ENCODE measurements at places on chromosomes 2 and 18. TPM values are rescaled to one million over a fixed set of nuclear protein-coding genes. Genes with fewer than 3 reads are reported as not detected.
A peak's percentile ranks its signal among the peaks of the same experiment; 100 is the strongest.

- DNase-seq: no peak
- H3K36me3 ChIP-seq: peaks cover 61% of the 10 kb centered on the region
- H3K4me1 ChIP-seq: no peaks in the 10 kb centered on the region
- H3K4me3 ChIP-seq: no peak overlapping the region
- no peak overlapping the region for H3K27ac ChIP-seq
- H3K27me3 ChIP-seq: no peaks in the 10 kb centered on the region
Measured at GRCh38 chr2:239151201-239152131, 249.4 kb downstream of the HDAC4 start.

DNA sequence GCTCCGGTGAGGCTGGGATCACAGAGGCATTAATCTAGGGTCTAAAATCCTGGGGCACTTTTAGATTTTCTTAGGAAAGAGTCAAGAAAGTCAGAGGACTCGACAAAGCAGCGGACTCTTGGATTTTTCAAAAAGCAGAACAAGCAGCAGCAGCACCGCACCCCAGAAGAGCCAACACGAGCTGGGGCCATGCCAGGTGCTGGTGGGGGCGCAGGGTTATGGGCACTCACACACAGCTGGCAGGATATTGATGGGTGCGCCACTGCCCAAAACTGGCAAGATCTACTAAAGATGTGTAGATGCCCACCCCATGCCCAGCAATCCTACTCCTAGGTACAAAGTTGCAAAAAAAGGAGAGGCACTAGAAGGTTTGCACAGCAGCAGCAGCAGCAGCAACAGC is 33.9 kb upstream of the SEMA4C start:
- H3K27me3 ChIP-seq: no peaks in the 10 kb centered on the region
- no peak for DNase-seq
- H3K4me3 ChIP-seq: no peak overlapping the region
- no peaks in the 10 kb centered on the region for H3K36me3 ChIP-seq

The BCL11A gene
- total RNA-seq: 1.7 TPM

DNA sequence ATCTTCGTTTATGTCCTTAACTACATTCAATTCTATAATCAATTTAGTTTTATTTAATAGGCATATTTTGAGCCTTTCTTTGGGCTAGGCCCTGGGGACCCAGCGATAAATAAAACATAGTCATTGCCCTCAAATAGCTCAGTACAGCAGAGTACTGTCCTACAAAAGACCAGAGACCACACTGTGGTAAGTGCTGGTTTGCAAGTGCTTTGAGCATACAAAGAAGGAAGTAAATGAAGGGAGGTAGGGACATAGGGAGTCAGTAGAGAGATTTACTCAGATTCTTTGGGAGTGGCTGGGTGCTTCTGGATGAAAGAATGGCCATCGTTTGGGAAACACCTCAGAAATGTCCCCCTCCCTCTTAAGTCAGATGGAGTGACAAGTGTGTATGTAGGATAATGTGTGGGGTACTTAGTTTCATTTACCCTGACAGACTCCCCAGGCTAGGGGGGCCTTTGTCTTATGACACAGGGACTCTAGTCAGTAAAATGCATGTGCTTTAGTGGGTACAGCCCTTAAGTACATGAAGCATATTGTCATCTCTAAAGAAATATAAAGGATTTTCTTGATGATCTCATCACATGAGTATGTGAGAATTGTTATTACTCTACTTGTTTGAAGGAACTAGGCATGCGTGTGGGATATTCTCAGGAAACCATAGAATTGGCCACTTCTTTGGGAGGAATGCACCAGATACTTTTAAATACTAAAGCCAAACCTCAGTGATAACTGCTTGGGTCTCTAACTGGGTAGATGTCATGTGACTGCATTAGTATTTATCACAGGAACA is 35.1 kb downstream of the MAPRE2 start:
- no peak overlapping the region for H3K4me3 ChIP-seq
- DNase-seq: peak; percentile 84
- H3K4me1 ChIP-seq: peaks cover 5% of the 10 kb centered on the region
- no peaks in the 10 kb centered on the region for H3K27me3 ChIP-seq
- no peaks in the 10 kb centered on the region for H3K36me3 ChIP-seq
- no peak overlapping the region for H3K27ac ChIP-seq

The IMPA2 gene
- 5.4 TPM for total RNA-seq

DNA sequence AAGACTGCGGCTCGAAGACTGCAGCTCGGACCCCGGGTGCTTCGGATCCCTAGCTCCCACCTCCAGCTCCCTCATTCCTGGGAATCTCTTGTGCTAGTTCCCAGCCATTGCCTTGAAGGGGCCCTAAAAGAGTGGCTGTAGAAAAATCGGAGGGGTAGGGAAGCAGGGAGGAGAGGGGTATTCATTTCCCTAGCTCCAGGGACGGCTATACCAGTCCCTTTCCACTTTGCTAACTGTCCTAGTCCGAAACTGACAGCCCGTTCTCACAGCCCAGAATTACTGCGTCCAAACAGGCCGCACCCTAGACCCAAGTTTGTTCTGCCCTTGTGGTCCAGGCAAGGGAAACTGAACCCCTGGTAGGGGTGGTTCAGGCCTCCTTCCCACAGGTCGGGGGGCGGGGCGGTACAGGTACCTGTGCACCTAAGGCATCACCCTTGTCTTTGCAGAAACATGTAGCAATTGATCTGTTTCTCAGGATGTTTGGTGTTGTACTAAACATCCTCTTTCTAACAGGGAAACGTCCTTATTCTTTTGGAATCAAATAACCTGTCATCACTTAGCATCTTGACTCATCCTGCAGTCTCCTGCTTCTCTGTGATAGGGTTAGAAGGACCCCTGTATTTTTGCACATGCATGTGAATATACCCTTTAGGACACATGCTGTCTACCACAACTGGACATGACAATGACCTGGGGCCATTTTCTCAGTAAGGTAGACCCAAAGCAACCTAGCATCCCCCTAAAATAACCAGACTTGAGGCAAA is 4.0 kb downstream of the EMX1 start:
- H3K4me3 ChIP-seq: no peak overlapping the region
- H3K36me3 ChIP-seq: no peaks in the 10 kb centered on the region
- peaks cover 98% of the 10 kb centered on the region for H3K27me3 ChIP-seq
- DNase-seq: no peak
- peaks cover 2% of the 10 kb centered on the region for H3K4me1 ChIP-seq
- no peak overlapping the region for H3K27ac ChIP-seq

Data from IMR-90 (cell line).